ENCODE measurements at places on chromosomes 1 and 21.

GRCh38 chr1:236144033-236144432 lies 1.7 kb downstream of the GPR137B start:
- no peak for DNase-seq

- DNase-seq, result no peak
Measured at GRCh38 chr1:70319750-70320149, 34.8 kb downstream of the ANKRD13C start.

- no peak for DNase-seq
Measured at GRCh38 chr1:205259324-205259832, 31.6 kb downstream of the TMCC2 start.

- no peak for DNase-seq
Measured at GRCh38 chr21:18384771-18385170, 18.8 kb downstream of the TMPRSS15 start.

- no peak for DNase-seq
Measured at GRCh38 chr1:30250338-30250983, 472.9 kb downstream of the MATN1 start.

DNA sequence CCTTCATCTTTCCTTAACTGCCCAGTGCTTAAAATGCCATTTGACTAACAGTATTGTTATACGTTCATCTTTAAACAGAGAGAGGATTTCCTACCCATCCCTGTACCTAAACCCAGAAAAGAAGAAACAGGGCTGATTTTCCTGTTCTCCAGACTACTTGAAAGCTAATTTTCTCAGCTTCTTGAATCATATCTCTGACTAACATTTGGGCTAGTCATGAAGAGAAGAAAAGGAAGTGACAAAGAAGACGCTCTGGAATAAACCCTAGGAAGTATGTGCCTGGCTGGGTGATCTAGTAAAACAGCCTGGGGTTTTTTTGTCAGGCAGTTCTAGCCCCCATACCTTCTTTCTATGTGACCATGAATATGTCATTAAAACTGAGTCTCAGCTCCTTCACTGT lies 44.8 kb upstream of the SGIP1 start:
- no peak for DNase-seq

DNA sequence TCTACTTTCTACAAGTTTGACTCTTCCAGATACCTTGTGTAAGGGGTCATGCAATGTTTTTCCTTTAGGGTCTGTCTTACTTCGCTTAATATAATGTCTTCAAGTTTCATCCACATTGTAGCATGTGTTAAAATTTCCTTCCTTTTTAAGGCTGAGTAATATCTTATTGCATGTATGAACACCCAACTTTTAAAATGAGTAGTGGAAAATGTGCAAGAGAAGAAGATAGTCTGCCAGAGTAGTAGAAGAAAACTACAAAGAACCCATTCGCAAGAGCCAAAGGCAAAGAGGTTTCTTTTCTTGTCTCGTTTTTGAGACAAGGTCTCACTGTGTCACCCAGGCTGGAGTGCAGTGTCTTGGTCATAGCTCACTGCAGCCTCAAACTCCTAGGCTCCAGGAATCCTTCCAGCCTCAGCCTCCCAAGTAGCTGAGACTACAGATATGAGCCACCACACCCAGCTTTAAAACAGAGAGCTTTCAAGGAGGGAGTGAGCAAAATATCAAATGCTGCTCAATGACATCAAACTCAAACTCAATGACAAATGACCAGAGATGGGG lies 9.4 kb downstream of the IL23R start:
- no peak for DNase-seq
